ENCODE measurements at places on chromosomes 11 and 22.

DNA sequence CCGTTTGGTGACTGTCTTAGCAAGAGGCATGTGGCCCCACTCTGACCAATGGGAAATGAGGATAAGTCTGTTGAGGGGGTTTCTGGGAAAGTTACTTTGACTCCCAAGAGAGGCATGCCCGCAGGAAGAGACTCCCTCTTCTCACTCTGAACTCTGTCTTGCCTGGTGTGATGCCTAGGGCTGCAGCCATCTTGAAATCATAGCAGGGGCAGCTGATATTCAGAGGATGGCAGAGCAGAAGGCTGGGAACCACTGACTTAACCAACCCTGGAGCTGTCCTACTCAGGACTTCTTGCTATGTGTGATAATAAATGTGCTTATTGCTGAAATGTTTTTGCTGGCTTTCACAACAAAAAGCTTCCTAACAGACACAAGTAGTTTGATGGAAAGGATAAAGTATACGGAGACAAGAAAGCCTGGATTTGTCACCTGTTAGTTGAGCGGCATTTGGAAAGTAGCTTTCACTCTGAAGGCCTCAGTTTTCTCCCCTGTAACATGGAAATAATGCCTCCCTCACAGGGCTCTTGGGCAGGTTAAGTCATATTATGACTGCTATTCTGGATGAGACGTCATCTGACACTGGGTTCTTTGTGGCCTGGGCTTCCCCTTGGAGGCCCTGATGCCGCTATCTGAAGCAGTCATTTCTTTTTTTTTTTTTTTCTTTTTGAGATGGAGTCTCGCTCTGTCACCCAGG lies 128.5 kb downstream of the CEP164 start:
- DNase-seq, result no peak

DNA sequence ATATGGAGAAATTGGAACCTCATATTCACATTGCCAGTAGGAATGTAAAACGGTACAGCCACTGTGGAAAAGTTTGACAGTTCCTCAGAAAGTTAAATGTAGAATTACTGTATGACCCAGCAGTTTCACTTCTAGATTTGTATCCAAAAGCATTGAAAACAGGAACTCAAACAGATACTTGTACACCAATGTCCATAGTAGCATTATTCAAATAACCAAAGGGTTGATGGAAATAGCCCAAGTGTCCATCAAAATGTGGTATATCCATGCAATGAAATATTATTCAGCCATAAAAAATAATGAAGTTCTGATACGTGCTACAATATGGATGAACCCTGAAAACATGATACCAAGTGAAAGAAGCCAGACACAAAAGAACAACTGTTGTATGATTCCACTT lies 17.8 kb downstream of the PRRG4 start:
- DNase-seq, result no peak

GRCh38 chr11:69658626-69659450 lies 16.3 kb downstream of the LTO1 start:
- DNase-seq, result no peak

DNA sequence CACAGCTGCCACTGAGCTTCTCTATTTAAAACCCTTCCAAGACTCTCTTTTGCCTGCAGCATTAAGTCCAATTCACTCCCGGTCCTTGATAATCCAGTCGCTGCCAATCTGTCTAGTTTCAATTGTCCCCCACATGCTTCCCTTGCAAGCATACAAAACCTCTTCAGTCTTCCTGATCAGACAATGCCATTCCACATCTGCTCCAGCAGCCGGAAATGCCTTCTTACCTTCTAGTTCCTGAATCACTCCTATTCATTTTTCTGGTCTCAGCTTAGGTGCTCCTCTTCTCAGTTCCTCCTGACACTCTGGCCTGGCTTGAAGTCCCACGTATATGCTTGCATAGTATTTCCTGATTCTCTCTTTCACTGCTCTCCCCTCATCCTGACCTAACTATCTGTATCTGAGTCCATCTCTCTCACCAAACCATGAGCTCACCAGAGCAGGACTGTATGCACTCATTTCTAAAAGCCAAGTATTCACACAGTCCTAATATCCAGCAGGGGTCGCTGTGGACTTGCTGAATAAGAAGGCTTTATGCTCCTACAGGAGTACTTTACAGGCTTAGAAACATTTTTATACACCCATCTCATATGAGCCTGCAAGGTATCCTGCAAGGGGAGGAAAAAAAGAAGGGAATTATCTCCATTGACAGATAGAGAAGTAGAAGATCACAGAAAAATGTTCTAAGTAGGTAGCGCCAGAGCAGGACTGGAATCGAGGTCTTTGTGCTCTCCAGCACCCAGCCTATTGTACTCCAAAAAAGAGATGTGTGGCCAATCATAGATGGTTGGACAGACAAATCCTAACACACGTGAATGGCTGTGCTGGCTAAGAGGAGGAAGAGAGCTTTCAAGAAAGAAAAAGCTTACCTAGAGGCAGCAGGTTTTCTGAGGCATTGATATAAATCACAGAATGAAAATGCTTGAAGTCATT lies 19.2 kb downstream of the XRRA1 start:
- peak; percentile 79 for DNase-seq

DNA sequence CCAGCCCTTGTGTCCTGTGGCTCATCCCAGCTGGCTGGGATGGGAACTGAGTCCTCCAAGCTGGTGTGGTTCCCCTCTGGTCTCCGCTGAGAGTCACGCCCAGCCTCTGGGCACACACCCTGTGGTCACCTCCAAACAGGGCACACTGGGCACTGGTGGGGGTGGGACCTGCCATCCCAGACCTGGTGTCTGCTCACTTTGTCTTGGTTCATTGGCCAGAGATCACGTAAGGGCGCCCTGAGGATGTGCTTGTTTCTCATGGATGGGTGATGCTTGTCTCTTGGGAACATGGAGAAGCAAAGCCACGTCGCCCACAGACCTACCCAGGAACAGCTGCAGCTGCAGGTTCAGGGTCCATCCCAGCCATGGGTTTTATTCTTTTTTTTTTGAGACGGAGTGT lies 43.1 kb downstream of the LRP5 start:
- no peak for DNase-seq
